ENCODE measurements at places on chromosomes 5 and 9.

- DNase-seq, result no peak
Observed at GRCh38 chr5:111731638-111732037, 25.4 kb downstream of the NREP start.

- DNase-seq, result no peak
Observed at GRCh38 chr5:124453221-124454051, 293.0 kb downstream of the ZNF608 start.

DNA sequence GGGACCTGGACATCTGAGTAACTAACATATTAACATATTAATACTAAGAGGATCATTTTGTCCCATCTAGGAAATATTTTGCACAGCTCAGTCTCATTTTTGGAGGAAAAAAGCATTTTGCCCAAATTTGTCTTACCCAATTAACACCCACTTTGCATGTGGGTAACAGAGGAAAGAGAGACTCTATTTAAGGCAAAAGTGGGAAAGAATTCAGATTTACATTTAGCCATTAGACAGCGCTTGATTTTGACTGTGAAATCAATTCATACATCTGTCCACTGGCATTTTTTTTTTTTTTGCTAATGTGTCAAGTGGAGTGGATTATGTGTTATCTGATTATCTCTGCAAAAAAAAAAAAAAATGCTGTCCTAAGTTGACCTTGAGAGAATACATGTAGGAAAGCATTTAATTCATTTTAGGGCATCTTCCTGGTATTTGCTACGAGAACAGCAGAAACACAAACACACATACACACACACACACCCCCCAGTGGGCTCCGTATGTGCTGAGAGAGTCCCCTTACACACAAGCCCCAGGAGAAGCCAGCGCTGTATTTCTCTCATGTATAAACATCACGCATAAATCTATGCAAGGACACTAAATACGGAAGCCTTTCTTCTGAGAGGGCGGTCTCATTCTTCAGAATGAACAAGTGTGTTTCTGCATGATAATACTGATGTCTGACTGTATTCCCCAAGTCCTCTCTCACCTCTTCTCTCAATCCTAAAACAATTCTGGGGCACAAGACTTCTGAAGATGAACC, 202.0 kb upstream of the KLF9 start:
- no peak for DNase-seq

DNA sequence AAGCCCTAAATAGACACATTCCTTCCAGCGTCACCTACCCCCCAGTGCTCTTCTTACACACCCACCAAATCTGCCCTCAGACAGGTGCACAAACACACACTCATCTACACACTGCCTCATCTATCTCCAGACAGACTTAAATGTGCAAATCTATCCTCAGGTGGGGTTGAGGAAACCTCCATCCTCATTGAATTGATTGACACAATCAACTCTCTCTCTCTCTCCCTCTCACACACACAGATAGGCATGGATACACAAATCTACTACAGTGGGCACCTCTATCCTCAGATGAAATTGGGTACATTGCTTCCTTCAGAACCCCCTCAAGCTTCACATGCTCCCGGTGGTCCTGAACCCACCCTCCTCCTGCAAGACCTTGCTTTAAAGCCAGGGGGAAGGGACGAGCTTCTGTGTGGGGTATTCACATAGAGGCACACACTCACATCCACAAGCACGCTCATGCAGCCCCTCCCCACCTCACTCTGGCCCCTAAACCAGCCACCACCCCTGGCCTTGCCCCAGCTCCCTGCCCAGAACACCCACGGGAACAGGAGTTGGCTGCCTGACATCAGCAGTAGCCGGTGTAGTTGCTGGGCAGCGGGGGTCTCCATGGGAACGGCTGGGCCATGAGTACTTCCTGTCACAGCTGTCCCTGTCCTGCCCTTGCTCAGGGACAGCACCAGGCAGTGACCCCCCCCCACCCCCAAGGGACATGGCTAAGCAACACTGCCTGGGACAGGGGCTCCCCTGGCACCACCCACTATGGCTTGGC, 22.8 kb downstream of the PCDH1 start:
- no peak for DNase-seq

DNA sequence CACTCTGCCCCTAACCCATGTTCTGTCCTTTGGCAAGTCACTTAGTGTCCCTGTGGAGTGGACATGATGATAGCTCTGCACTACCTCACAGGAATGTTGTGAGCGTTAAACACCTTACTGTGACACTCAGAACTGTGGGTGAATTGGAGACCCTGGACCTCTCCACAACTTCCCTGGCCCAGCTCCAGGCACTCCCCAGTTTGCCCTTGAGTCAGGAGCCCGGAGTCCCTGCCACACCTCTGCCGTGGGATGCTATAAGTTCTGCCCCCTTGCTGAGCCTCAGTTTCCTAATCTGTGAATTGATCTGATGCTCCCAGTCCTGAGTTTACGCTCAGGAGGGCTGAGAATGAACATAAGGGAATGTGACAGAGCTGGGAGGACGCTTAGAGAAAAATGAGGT, 34.4 kb downstream of the GSN start:
- no peak for DNase-seq

DNA sequence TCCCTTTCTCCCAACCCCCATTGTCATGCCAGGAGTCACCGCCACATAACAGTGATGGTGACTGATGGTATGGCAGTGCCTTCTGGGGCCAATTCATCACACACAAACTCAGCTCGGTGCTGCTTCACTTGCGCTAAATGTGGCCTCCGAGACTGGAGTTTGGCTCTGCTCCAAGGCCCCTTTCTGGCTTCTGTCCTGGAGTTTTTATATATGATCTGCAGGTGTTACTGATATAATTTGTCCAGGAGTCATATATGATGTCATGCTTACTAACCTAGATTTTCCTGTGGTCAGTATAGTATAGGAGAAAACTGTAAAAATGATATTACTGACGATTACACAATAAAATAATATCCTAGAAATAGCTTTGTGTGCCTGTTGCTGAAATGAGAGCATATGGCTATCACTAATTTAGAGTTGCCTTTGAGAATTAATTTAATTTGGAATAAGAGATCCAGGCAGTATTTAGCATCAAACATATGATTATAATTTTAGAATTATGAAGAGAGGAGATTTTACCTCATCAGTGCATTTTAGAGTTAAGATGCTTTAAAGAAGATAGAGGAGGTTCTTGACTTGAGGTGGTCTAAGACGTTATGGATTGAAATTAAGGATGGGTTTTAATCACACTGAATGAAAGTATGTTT, 334.1 kb upstream of the CD180 start:
- no peak for DNase-seq

GRCh38 chr9:86788456-86788855, 158.8 kb downstream of the GAS1 start:
- no peak for DNase-seq

DNA sequence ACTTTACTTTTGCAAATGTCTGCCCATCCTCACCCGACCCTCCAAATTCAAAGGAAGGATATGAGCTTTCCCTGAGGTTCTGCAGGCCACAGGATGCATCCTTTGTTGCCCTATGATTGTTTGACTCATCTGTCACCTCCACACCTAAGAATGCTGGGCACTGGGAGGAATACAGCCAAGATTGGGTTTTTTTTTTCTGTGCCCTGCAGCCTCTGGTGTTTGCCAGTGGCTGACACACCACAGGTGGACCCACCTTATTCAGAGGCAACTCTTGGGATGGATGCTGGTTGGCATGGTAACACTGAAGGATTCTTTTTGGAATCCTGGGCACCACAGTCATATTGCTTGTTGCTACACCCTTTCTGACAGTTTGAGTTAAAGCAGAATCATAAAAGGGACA, 29.7 kb downstream of the C9orf152 start:
- DNase-seq, result no peak

DNA sequence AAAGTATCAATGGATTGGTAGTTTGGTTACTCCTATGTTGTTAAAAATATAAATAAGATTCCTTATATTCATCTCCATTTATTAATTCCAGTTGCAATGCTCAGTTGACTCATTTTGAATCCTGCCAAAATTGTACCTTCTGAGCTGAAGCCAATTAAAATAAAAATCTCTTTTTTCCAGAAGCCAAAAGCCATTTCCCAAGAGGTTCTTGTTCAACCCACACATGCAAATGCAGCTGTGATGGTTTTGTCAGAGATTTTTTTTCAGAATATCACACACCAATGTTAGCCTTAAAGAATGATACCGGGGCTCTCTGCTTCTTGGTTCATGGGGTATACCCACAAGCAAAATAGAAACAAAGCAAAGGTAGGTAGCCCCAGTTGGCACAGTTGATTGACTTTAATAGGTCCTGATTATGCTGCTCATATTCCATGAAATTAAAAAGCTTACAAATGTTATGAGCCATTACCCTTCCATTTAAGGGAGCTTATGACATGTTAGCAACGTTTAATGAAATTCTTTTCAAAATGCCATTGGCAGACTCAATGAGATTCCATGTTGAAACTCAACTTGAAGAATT, 208.0 kb downstream of the SGCD start:
- DNase-seq, result no peak

DNA sequence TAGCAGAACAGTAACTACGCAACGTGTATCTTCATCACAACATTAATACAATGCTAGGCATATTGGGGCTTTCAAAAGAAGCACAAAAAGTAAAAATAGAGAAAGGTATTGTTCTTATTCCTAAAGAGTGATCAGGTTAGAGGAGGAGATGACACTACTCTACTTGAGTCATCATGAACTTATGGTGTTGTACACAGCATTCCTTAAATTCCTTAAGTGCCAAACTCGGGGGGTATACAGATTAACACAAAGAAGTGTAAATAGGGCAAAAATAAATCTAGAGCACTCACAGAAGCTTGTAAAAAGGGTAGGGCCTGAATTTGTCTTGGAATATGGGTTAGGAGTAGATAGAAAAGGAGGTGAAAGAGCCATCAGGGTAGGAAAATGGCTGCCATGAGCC, 308.0 kb upstream of the DAP start:
- no peak for DNase-seq

DNA sequence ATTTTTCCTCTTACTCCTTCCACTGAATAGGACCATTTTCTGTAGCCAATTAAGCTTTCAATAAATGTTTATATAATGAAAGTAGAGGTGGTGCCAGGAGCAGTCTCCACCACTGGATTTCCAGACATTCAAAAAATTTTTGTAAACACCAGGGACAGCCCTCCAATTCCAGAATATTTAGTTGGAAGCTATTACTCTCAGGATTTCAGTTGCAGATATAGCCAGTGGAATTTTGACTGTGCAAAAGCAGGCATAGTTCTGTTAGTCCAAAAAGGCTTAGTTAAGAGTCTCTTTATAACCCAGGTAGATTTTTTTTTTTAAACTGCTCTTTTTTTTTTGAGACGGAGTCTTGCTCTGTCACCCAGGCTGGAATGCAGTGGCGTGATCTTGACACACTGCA, 138.1 kb upstream of the DMRT1 start:
- DNase-seq, result no peak

DNA sequence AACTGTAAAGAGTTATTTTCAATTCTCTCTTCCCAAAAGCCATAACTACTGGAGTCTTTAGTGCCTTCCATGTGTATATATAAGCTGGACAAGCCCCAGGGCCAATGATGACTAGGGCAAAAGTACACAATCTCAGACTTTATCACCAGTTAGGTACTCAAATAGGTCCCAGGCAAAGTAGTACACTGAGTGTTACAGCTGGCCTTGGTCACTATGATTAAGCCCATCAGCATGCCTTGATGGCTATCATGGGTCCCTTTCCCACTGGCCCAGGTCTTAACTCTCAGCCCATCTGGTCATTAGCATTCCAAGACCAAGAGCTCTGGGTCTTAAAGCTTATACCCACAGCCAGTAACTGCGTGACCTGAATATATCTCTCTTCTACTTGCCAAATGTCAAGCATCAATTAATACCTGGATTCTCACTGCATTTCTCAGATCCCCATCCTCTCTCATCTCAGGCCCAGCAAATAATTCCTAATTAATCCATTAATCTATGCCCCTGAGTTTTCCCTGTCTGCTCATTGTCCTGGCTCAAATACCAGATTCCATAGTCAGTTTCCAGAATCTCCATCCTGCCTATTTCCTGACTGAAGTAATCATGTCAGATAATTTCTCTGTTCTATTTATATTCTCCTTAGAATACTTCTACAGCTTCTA, 62.3 kb downstream of the NR6A1 start:
- no peak for DNase-seq

- no peak for DNase-seq
Observed at GRCh38 chr9:134593286-134594077, 48.1 kb upstream of the COL5A1 start.

DNA sequence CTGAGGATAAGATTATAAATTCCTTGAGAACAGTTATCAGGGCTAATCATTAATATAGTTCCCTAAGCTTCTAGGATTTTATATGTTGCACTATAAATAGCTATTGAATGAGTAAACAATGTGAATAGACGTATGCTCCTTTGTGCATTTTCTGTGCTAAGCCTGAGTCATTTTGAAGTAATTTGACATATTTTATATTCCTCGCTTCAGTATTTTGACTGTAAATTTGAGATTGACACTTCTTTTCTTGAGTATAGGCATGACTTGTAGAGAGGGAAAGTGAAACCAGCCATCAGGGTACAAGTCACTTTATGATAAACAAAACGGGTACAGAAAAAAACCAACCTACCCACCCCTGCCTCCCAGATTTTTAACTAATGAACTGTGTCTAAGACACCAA, 367.7 kb upstream of the PRR16 start:
- DNase-seq, result no peak

DNA sequence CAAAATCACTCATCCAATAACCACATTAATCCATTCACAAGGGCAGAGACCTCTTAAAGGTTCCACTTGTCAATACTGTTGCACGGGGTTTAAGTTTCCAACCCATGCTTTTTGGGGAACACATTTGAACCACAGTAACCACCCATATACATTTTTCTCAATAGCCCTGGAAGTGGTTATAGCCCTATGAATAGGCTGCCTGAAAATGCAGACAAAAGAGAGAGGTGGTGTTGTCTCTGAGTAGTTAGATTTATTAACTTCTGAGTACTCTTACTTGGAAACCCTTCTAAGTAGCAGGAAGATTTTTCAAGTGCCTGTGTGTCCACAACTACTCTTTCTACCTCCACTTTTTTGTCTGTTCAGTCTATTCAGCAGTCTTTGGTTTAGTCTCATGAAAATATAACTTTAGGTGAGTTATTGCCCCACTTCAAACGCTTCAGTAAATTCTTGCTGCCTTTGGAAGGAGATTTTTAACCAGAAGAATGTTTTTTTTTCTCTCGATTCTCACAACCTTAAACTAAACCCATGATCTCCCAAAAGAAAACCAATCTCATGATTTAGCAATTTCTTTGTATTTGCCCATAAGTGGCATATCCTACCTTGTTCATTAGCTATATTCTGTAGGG, 42.6 kb downstream of the ARHGEF28 start:
- DNase-seq, result no peak

GRCh38 chr5:129406440-129406839, 53.7 kb upstream of the ADAMTS19 start:
- DNase-seq, result no peak

DNA sequence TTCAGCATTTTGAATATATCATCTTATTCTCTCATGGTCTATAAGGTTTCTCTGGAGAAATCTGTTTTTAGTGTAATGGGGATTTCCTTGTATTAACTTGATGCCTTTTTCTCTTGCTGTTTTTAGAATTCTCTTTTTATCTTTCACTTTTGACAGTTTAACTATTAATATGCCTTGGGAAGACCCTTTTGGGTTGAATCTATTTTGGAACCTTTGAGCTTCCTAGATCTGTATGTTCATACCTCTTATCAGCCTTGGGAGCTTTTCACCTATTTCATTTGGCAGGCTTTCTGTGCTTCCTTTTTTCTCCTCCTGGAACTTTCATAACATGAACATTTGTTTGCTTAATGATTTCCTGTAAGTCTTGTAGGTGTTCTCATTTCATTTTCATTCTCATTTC, 22.2 kb downstream of the RCL1 start:
- DNase-seq, result no peak
